Activated naive CD8-positive, alpha-beta T cell treated with anti-CD3 and anti-CD28 coated beads, Interleukin-2, amount 10 ng/mL, durations not matched to agents 7 days and 5 days (primary cell): ENCODE measurements at places on chromosomes 6 and 20. TPM values are rescaled to one million over a fixed set of nuclear protein-coding genes. Genes with fewer than 3 reads are reported as not detected.

Gene PPDPF
- total RNA-seq: 248 TPM

GRCh38 chr6:136067731-136068341 lies 182.3 kb downstream of the MTFR2 start:
- no peaks in the 10 kb centered on the region for H3K36me3 ChIP-seq
- H3K27me3 ChIP-seq: peaks cover 14% of the 10 kb centered on the region
- H3K4me1 ChIP-seq: no peaks in the 10 kb centered on the region
- DNase-seq: no peak

GRCh38 chr6:129651291-129651691 lies 58.7 kb downstream of the ARHGAP18 start:
- H3K36me3 ChIP-seq: peaks cover 8% of the 10 kb centered on the region
- no peak overlapping the region for H3K4me3 ChIP-seq
- peaks cover 16% of the 10 kb centered on the region for H3K4me1 ChIP-seq

- no peaks in the 10 kb centered on the region for H3K36me3 ChIP-seq
- no peaks in the 10 kb centered on the region for H3K27me3 ChIP-seq
- H3K4me3 ChIP-seq: no peak overlapping the region
- H3K27ac ChIP-seq: no peak overlapping the region
Measured at GRCh38 chr6:82687855-82688254, 324.2 kb downstream of the TPBG start.
